ENCODE measurements at places on chromosomes 3 and 15. TPM values are rescaled to one million over a fixed set of nuclear protein-coding genes. Genes with fewer than 3 reads are reported as not detected.

Gene CCR9
- not detected for polyA plus RNA-seq

Gene SGO1
- polyA plus RNA-seq = 0.11 TPM

Gene ETV5
- 12.2 TPM for polyA plus RNA-seq

Gene PPP1R14D
- polyA plus RNA-seq = 2.6 TPM

Gene AADACL2
- polyA plus RNA-seq = not detected

Gene SST
- polyA plus RNA-seq = 3,090 TPM

Gene ISL2
- 0.16 TPM for polyA plus RNA-seq

Gene CLDN18
- not detected for polyA plus RNA-seq

Gene FBXO40
- polyA plus RNA-seq = not detected

Gene GOLGA8R
- polyA plus RNA-seq = 4.0 TPM

Gene TRA2B
- polyA plus RNA-seq = 79.2 TPM

Gene ALDH1A2
- 1.6 TPM for polyA plus RNA-seq

Gene TUSC7
- not detected for polyA plus RNA-seq

Gene FBXW12
- 2.7 TPM for polyA plus RNA-seq

All from pancreas (tissue), 10 donors.